ENCODE measurements at places on chromosomes 6 and 20.

DNA sequence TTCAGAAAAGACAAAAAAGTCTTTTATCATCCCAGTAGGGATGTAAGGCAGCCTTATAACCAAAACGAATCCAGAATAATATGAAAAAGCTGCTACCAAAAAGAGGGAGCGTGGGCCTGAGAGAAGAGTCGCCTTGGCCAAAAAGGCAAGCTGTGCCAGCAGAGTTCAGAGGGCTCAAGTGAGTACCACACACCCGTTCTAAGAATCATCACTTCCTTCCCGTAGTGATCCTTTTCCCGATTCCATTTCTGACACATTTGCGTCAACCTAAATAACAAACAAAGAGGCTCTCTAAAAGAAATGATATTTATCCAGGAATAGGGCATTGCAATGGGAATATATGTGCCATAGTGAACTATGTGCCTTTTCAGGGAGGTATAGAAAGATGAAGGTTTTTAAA is 3.8 kb upstream of the TMEM181 start:
- no peak for DNase-seq

GRCh38 chr6:43127877-43128276 is 43.2 kb upstream of the SRF start:
- DNase-seq: no peak

- DNase-seq: no peak
These were observed 4.1 kb downstream of the CTSZ start for GRCh38 chr20:59002874-59003399.

GRCh38 chr20:48690888-48691287 is 136.9 kb downstream of the PREX1 start:
- DNase-seq: peak; percentile 57

- no peak for DNase-seq
These were observed 41.3 kb downstream of the TTI1 start for GRCh38 chr20:37991908-37992307.

DNA sequence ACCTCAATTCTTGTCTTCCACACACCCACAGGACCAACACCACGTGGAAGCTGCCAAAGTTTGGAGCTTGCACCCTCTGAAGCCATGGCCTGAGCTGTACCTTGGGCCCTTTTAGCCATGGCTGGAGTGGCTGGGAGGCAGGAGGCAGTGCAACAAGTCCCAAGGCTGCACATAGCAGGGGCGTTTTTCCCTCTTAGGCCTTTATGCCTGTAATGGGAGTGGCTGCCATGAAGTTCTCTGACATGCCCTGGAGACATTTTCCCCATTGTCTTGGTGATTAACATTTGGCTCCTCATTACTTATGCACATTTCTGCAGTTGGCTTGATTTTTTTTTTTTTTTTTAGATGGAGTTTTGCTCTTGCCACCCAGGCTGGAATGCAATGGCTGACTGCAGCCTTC is 44.4 kb upstream of the SLC22A3 start:
- no peak for DNase-seq

DNA sequence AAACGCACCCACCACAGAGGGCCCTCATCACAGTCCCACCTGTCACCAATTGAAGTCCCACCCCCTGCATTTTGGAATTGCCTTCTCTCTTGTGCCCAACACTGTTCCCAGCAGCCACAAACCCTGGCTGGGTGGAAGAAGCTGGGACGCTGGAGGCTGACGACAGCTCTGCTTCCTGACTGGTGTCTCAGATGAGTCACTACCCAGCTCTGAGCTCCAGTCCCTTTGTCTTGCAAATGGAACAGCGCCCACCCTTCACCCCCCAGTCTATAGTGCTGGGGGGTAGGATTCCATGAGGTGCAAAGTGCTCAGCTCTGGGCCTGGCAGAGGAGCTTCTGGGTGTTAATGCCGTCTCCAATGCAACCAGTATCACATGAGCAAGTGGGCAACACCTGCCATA is 85.3 kb downstream of the DLGAP4 start:
- DNase-seq: no peak

- DNase-seq: no peak
These were observed 174.3 kb upstream of the ID4 start for GRCh38 chr6:19662911-19663310.

GRCh38 chr6:15874326-15874725 is 211.5 kb upstream of the DTNBP1 start:
- DNase-seq: no peak

- DNase-seq: no peak
These were observed 542.9 kb upstream of the IMPG1 start for GRCh38 chr6:76615395-76615794.

DNA sequence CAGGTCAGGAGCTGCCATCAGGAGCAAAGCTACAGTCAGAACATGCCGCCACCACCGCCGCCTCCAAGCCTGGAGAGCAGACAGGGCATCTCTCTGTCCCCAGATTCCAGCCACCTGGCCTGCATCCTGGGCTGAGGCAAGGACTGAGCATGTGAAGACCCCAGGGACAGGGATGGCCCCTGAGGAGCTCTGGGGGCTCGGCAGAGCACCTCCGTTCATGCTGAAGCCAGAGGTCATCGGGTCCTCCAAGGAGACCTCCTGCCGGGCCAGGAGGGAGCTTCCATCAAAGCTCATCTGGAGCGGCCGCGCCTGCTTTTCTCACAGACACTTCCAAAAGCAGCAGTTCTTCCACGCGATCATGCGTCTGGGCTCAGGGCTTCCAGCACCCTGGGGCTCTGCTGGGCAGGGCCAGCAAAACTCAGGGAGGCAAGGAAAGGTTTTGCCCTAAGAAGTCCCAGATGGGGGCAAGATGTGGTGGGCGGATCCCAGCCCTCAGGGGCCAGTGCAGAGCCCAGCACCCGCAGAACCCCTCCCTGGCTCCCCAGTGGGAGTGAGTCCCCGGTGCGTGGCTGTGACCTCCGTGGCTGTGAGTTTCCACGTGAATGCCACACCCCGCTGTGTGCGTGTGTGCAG is 138.4 kb downstream of the TAF4 start:
- no peak for DNase-seq

DNA sequence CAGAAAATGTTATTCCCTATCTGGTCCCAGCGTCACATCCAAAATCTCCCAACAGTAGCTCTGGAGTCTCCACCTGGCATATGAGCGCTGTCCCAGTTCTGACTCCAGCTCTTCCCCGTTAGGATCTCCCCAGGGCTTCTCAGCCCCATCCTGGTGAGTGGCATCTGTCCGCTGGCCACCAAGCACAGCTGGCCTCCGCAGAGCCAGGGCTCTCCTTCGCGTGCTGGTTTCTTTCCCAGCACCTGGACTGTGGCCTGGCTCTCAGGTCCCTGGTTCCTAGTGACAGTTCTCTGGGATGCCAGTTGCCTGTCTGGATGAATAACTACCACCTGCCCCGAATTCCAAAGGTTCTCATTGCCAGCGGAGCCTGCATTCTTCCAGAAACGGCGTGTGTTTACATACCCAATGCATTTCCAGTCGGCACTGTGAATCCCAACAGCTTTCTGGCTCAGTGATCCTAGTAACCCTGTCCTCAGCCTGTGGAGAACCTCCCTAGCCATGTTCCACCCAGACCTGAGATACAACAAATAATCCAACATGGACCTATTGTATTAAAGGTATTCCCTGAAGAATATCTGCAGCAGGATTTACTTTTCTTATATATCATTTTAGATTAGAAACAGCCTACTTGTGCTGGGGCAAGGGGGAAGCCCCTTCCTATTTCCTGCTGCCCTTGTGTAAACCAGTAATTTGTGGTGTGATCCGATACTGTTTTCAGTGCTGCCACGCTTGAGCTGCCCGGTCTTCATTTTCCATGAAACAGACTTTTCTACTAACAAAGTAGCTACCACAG is 69.9 kb upstream of the PDE10A start:
- DNase-seq: no peak

- DNase-seq: no peak
These were observed 5.7 kb downstream of the COMMD7 start for GRCh38 chr20:32737371-32738223.

- DNase-seq: no peak
These were observed 386.8 kb downstream of the PLCB1 start for GRCh38 chr20:8518878-8519277.

- no peak for DNase-seq
These were observed 23.5 kb upstream of the ANGPT4 start for GRCh38 chr20:939606-940005.

DNA sequence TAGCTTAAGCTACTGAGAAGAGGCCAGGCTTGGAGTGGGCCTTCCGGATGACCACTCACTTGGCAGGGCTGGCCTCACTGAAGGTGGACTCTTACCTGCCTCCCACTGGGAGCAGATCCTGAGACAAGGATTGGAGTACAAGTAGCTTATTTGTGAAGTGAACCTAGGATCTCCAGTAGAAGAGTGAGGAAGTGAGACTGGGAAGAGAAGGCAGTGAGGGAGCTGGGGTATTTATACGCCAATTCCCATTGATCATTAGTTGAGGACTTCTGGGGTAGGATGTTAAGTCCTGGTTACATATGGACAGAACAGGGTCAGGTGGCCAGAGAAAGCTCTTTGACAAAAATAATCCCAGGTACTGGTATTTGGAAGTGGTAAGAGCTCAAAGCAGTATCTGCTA is 32.3 kb upstream of the RNF24 start:
- DNase-seq: no peak

- no peak for DNase-seq
These were observed 9.0 kb downstream of the ACTR5 start for GRCh38 chr20:38757145-38757775.

GRCh38 chr20:300345-300990 is 3.1 kb downstream of the ZCCHC3 start:
- no peak for DNase-seq

DNA sequence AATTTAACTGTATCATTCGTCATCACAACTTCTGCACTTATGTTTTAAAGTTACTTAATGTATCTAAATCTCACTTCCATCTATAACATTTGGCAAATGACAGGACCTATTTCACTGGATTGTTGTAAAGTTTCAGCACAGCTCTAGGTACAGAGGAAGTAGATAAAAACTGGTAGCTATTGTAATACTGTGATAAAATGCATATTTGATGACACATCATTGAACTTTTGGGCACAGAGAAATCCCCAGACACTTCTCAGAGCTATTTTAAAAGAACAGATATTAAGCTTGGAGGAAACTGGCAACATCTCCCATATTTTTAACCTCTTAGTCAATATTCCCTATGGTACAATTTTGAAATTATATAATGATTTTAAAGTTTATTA is 138.7 kb downstream of the RFPL4B start:
- DNase-seq: no peak

DNA sequence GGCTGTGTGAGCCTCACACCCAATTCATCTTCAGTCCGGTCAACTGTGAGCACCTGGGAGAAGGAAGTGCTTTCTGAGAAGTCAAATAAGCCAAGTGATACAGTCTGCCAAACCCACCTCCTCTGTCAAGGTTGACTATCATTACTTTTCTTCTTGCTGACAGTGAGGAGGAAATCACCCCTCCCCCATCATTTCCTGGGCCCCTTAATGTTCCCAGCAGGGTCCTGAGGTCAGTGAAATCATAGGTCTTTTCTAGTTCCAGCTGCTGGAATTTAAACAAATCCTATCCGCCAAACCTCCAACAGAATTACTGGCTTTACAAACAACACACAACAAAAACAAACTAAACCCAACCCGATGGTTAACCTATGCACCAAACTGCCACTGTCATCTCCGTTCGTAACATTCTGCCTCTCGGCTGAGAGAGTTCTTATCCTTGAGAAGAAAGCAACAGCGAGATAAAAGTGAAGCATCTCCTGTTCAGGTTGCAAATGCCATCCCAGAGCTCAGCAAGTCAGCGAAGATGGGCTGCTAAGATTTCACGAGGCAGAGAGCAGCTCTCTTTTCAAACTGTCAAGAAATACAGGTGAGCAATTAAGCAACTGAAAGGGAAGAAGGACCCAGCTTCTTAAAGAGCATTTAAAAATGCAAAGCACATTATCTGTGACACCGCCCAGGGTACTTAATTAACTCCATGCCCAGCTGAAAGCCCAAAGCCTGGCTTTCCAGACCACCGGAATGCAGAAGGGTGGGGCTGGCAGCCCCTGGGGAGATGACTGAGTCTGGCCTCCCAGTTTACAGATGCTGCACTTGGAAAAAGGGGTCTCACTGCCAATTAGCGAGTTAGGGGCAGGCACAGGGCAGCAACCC is 24.7 kb downstream of the GFOD1 start:
- DNase-seq: no peak

DNA sequence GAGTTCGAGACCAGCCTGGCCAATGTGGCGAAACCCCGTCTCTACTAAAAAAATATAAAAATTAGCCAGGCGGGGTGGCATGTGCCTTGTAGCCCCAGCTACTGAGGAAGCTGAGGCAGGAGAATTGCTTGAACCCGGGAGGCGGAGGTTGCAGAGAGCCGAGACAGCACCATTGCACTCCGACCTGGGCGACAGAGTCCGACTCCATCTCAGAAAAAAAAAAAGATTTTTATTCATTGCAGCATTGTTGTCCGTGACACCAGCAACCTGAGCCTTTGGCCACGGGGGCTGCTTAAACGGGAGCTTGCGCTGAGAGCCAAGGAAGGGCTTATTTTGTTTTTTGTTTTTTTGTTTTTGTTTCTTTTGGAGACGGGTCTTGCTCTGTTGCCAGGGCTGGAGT is 7.3 kb downstream of the ARFGAP1 start:
- DNase-seq: no peak

DNA sequence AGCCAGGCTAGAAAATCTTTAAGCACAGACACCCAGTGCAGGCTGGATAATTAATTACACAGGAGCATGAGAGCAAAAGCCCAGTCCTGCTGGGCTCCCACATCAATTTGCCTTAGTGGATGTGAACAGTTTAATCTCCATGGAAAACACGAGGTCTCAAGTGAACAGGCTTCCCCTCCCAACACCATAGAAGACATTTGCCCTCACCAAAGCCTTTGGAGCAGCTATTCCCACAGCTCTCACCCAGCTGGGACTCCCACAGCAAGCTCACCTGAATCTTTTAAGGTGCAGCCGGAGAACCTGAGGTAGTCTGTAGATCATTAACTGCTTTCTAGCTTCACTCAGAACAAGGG is 12.0 kb downstream of the TOMM6 start:
- DNase-seq: no peak

DNA sequence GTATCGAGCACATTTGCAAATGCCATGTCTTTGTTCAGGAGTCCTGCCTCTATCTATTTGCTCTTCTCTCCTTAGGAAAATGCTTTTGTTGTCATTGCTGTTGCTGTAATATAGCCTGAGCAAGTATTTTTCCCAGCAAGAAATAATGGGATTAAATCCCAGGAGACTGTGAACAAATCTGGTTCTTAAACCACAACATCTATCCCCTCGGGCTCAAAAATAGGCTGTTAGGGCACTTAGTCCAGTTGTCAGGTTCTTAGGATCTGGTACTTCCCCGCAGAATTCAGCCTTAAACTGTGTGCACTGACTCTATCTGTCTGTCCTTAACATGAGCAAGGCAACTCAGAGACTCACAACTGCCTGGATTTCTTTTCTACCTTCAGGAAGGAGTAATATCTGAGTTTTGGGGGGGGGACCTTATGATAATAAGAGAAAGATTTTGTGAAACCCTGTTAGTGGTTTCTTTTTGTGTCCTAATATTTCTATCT is 437.5 kb downstream of the HTR1B start:
- DNase-seq: no peak

- no peak for DNase-seq
These were observed 9.4 kb upstream of the NCOA3 start for GRCh38 chr20:47492284-47492683.

Data from head of caudate nucleus (tissue), 42 donors.